ENCODE measurements at places on chromosomes 16 and 17. TPM values are rescaled to one million over a fixed set of nuclear protein-coding genes. Genes with fewer than 3 reads are reported as not detected.

KCNH4 gene
- 0.18 TPM for total RNA-seq

FNDC8 gene
- not detected for total RNA-seq

PITPNC1 gene
- total RNA-seq = 19.9 TPM

DNA sequence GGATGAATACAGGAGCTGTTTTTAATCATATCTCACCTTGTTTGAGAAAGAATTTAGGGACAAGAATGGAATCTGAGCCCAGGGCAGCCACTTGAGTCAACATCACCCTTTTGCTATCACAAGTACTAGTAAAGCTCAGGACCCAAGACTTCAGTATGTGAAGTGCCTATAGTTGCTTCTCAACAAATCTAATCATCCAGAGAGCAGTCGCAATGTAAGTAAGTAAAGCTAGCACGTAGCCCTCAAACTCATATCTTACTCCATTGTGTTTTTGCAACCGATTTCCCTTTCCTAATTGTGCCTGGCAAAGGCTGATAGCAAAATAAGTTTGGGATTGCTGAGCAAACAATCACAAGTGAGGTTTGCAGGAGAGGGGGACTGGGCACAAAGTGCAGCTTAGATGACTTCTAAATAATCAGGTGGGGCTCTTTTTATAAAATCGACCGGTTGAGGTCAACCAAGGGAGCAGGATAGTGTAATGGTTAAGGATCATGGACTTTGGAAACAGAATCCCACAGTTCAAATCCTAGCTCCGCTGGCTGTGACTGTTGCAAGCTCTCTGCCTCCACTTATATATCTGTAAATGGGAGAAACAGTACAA lies 13.0 kb downstream of the TOB1 start:
- DNase-seq = no peak
- no peak overlapping the region for H3K4me3 ChIP-seq
- peak overlapping the region; percentile 89 for H3K27ac ChIP-seq

DNA sequence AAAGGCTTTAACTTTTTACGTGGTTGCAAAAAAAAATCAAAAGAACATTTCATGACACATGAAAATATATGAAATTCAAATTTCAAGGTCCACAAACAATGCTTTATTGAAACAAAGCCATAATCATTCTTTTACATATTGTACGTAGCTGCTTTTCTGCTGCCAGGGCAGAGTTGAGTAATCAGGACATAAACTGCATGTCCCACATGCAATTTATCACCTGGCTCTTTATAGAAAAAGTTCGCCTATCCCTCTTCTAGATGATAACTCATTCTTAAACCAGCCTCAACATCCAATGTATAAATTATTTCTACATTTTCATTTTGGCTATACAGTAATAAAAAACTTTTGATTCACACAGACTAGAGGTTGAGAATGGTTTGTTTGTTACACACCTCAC lies 154.9 kb downstream of the AXIN2 start:
- no peaks in the 10 kb centered on the region for H3K27me3 ChIP-seq
- no peak overlapping the region for H3K27ac ChIP-seq
- no peak overlapping the region for H3K4me3 ChIP-seq
- peaks cover 4% of the 10 kb centered on the region for H3K36me3 ChIP-seq
- DNase-seq = no peak

DNA sequence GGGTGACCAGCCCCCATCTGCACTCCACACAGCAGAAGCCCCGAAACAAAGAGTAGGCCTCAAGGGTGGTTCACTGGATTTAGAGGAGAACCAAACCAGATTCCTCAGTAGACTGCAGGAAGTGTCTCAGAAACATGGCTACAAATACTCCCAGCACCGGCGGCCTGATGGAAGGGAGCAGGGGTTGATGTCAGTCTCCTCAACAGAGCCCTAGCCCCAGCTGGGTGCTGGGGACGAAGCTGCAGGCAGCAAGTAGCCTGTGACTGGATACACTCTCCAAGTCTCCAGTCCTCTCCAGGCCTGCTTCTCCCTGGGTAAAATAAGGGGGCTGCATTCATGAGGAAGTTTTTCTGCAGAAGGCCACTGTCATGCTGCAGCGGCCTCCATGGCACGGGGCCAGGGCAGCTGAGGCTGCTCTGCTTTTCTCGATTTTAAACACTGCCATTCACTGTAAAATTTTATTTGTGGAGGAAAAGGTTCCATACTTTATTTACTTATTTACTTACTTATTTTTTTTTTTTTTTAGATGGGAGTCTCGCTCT lies 36.7 kb upstream of the SREBF1 start:
- H3K4me1 ChIP-seq = peaks cover 49% of the 10 kb centered on the region
- H3K36me3 ChIP-seq = peaks cover 12% of the 10 kb centered on the region
- H3K27me3 ChIP-seq = no peaks in the 10 kb centered on the region
- no peak for DNase-seq
- no peak overlapping the region for H3K4me3 ChIP-seq

DNA sequence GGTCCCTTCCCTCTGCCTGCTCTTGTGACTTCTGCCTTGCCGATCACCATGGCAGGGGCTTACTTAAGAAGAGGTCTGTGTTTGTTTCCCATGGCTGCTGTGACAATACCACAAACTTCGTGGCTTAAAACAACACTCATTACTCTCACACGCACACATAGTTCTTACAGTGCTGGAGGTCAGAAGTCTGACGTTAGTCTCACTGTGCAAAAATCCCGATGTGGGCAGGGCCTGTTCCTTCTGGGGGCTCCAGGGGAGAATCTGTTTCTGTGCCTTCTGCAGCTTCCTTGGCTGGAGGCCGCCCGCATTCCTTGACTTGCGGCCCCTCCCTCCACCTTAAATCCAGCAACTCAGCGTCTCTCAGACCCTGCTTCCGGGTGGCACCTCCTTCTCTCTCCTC lies 249.2 kb upstream of the GSE1 start:
- no peak for DNase-seq
- H3K4me3 ChIP-seq = no peak overlapping the region
- peak overlapping the region; percentile 56 for H3K27ac ChIP-seq
- H3K4me1 ChIP-seq = peaks cover 49% of the 10 kb centered on the region
- no peaks in the 10 kb centered on the region for H3K27me3 ChIP-seq
- H3K36me3 ChIP-seq = peaks cover 6% of the 10 kb centered on the region

DNA sequence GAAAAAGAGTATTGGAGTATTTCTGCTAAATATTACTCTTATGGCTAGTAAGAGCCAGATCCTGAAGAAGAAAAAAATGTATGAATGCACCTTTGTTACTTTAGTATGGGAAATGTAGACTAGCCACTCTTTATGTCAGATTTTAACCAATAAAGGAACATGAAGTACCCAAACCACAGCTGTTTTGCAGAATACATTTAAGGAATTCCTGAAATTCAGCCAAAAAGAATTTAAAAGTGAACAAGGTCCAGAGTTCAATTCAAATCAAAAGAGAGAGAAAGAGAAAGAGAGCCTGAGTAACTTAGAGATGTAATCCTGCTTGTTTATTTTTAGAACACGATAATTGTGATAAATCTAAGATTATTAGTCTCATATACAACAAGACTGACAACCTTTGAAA lies 1.2 kb downstream of the KCNJ16 start:
- H3K4me3 ChIP-seq = no peak overlapping the region
- no peak for DNase-seq
- H3K27ac ChIP-seq = peak overlapping the region; percentile 79
- H3K27me3 ChIP-seq = no peaks in the 10 kb centered on the region

GRCh38 chr17:1047879-1048470 lies 51.0 kb downstream of the TIMM22 start:
- peaks cover 12% of the 10 kb centered on the region for H3K36me3 ChIP-seq
- H3K4me1 ChIP-seq = peaks cover 29% of the 10 kb centered on the region
- DNase-seq = no peak
- peak overlapping the region; percentile 95 for H3K27ac ChIP-seq
- H3K4me3 ChIP-seq = peak overlapping the region; percentile 15
- no peaks in the 10 kb centered on the region for H3K27me3 ChIP-seq

- H3K4me1 ChIP-seq = no peaks in the 10 kb centered on the region
- peak overlapping the region; percentile 71 for H3K4me3 ChIP-seq
- no peak overlapping the region for H3K27ac ChIP-seq
- peaks cover 17% of the 10 kb centered on the region for H3K27me3 ChIP-seq
Measured at GRCh38 chr16:47037396-47037745, 63.9 kb upstream of the DNAJA2 start.

GRCh38 chr17:72122765-72123529 lies 2.1 kb downstream of the SOX9 start:
- peaks cover 73% of the 10 kb centered on the region for H3K4me1 ChIP-seq
- peak overlapping the region; percentile 99 for H3K4me3 ChIP-seq
- peaks cover 11% of the 10 kb centered on the region for H3K36me3 ChIP-seq
- DNase-seq = peak; percentile 69
- peaks cover 34% of the 10 kb centered on the region for H3K27me3 ChIP-seq

- peaks cover 4% of the 10 kb centered on the region for H3K36me3 ChIP-seq
- DNase-seq = no peak
- peaks cover 39% of the 10 kb centered on the region for H3K4me1 ChIP-seq
Measured at GRCh38 chr16:89393738-89394406, 96.5 kb downstream of the ANKRD11 start.

GRCh38 chr16:77692612-77693011 lies 29.7 kb upstream of the NUDT7 start:
- H3K4me3 ChIP-seq = no peak overlapping the region
- H3K27me3 ChIP-seq = peaks cover 5% of the 10 kb centered on the region
- H3K36me3 ChIP-seq = no peaks in the 10 kb centered on the region
- no peak overlapping the region for H3K27ac ChIP-seq
- DNase-seq = no peak
- H3K4me1 ChIP-seq = peaks cover 5% of the 10 kb centered on the region

- no peak overlapping the region for H3K4me3 ChIP-seq
- peak; percentile 83 for DNase-seq
- H3K4me1 ChIP-seq = no peaks in the 10 kb centered on the region
- H3K27me3 ChIP-seq = peaks cover 27% of the 10 kb centered on the region
Measured at GRCh38 chr16:1102921-1103635, 7.0 kb upstream of the C1QTNF8 start.

Measured in mesothelial cell of epicardium (in vitro differentiated cells).